M059J (cell line): ENCODE measurements at places on chromosomes 2 and 18.

DNA sequence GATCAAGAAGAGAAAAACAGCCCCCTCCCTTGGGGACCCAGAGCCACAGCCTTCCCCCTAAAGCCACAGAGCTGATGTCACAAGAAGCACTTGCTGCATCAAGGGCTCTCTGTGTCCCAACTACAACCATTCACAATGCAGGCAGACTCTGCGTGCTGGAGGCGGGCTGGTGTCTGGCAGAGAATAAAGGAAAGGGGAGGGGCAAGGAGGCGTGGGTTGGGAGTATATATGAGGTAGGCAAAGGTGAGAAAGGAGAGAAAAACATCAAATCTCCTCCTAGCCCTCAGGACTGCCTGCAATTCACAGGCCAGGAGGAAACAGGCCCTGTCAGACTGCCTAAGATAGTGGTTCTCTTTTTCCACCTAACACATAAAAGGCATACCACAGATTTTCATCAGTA lies 48.8 kb upstream of the IHH start:
- DNase-seq, result no peak

- DNase-seq, result no peak
These were observed 155.3 kb downstream of the BABAM2 start for GRCh38 chr2:28045676-28046351.

DNA sequence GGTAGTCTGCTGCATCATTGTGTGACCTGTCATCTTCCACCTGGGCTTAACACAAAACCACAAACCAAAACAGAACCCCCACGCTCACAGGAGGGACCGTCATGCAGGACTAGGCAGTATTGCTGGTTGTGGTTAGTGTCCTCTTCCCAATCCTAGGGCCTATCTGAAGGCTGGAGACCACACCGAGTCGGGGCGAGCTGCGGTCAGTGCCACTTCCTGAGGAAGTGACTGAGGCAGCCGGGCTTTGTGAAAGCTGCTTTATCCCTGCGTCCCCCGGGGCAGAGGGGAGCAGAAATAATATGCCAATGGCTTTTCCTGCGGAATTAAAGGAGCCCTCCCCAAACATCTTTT lies 22.9 kb downstream of the ZNF532 start:
- DNase-seq, result peak; percentile 97

DNA sequence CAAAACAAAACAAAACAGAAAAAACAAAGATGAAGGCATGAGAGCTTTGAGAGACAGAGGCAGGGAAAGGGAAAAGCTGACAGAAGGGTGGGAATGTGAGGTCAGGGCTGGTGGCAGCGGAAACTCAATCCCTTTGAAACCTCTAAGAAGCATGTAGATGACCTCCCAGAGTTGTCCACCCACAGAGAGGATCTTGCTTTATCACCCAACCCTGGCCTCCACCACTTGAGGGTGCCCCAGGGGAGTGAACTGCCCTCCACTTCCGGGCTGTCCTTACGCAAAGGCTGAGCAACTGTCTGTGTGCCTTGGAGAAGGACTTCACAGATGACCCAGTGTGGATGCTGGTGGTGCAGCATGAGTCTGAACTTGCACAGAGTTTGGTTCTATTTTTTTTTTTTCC lies 26.7 kb downstream of the PDCL3 start:
- no peak for DNase-seq

DNA sequence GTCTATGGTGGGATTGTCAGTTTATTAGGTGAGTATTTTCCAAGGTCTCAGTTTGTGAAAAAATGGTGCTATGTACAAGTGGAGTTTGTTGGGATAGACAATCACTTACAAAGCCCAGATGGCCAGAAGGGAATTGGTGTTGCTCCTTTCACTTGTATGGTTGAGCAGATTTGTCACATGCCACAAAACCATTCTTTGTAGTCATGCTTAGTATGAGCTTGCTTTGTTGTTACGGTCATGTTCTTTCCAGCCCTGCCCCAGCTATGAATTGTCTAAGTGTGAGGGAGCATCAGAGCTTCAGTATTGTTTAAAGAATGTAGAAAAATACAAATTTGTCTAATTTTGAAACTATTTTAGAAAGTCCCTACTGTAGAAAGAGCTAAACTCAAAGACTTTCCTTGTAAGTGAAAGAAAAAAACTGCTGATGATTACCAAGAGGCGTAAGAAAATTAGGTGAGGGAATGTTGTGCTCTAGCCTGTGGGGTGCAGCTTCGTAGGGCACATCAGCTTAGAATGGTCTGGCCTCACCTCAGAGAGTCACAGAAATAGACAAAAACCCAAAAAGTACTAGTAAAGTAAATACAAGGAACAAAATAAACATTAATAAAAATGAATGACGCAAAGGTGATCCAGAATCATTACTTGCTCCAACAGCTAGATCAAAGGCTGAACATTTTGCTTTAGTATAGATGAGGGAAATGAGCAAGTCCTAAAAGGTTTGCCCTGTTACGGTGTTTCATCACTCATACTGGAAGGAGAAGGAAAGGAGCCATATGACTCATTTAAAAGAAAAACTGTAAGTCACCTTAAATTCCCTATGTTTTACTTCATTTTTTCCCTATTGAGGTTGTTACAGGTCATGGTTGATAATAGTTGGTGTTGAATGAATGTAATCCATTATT lies 9.2 kb downstream of the TGIF1 start:
- peak; percentile 71 for DNase-seq

DNA sequence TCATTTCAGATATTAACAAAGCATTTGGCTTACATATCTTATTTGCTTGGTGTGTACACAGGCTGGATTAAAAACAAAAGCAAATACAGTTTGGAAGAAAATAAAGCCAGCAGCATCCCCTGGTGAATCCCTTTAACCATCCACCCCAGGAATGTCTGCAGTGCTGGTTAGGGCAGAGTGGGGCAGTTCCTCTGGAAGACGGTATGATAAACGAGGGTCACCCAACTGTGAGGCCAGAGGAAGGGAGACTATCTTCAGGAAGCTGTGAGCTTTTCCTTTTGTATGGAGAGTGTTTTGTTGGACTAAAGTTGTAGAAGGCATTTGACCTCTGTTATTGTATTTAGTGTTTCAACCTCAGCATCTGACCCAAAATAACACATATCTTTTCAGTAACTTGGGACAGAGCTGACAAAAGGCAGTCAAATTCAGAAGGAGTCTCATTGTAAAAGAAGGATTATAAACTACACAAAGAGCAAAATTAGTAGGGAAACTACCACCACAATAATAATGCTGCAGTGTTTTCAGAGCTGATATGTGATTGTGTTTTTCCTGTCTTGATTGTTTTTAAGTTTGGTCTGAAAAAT lies 159.1 kb downstream of the FMNL2 start:
- no peak for DNase-seq

DNA sequence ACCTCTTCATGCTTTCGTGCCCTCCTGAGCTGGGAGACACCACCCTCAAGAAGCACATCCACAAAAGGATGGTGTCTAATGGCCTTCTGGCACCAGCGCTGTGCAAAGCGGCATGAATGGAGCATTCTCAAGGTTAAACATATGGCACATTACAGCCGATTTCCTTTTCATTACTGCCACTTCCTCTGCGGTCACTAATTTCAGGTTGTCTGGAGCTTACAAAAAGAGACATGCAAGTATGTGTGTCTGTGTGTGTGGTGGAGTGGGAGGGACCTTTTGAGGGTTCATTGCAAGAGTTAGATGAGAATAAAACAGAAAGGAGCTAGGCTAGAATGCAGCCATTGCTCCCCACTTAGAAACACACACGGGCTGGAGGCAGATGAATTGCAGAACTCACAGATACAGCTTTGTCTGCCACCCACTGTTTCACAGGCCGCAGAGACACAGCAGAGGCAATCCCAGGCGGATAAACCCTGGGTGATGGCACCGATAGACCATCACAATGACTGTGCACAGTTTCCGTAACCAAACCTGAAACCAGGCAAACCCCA lies 76.0 kb downstream of the TGIF1 start:
- DNase-seq, result peak; percentile 51

DNA sequence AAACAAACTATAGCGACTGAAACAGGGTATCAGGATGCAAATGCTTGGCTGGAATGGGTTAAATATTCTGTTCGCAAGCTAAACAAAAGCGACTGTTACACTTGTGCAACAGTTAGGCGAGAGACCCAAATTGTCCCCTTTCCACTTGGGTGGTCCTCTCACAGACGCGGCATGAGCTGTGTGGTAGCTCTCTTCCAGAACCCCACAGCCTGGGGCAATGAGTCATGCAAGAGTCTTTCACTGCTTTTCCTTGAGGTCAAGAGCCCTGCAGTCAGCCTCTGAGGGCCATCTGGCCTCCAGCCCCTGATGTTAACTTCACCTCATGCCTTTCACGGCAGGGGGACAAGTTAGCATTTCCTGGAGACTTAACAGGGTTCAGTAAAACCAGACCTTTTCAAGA lies 25.7 kb downstream of the SULT1C4 start:
- DNase-seq, result peak; percentile 84

- DNase-seq, result no peak
These were observed 954 bp downstream of the RAPGEF4 start for GRCh38 chr2:172736424-172737174.

DNA sequence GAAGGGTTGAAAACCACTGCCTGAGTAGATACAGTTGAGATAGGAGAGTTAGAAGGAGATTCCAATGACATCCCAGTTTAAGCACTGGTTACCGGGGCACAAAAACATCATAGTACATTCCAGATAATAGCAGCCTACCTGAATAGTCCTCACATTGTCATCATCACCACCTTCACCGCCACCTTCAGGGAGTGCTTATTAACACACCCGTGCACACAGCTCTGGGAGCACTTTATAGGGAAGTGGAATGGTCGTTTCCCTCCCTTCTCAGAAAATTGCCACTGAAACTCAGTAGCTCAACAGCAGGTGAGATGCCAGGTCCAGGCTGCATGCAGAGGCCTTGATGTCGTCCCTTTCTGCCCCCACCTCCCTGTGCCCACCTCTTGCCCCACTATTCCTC lies 8.2 kb downstream of the SERPINB7 start:
- peak; percentile 14 for DNase-seq

DNA sequence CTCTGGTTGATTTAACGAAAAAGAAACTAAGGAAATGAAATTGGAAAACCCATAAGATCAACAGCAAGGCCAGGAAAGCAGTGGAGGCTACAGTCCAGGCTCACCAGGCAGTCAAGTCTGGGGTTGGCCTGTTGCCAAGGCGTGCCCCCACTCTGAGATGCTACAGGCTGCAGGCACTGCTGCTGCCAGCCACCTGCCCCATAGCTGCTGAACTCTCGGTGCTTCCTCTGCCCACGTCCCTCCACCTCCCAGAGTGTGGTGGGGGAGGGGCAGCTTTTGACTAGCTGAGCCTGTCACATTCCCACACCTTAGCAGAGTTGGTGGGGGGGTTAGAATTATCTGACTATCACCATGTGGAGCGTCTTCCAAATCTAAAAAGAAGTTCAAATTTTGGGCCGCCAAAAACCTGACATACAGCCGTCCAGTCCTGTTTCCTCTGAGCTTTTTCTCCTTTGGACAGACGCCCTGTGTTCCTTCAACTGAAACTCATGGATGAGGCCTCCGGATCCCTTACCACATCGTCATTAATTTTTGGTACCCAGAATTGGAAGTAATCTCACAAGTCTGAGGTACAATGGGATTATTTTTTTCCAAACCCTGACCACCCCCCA lies 3.9 kb upstream of the SH3RF3 start:
- DNase-seq, result peak; percentile 44

DNA sequence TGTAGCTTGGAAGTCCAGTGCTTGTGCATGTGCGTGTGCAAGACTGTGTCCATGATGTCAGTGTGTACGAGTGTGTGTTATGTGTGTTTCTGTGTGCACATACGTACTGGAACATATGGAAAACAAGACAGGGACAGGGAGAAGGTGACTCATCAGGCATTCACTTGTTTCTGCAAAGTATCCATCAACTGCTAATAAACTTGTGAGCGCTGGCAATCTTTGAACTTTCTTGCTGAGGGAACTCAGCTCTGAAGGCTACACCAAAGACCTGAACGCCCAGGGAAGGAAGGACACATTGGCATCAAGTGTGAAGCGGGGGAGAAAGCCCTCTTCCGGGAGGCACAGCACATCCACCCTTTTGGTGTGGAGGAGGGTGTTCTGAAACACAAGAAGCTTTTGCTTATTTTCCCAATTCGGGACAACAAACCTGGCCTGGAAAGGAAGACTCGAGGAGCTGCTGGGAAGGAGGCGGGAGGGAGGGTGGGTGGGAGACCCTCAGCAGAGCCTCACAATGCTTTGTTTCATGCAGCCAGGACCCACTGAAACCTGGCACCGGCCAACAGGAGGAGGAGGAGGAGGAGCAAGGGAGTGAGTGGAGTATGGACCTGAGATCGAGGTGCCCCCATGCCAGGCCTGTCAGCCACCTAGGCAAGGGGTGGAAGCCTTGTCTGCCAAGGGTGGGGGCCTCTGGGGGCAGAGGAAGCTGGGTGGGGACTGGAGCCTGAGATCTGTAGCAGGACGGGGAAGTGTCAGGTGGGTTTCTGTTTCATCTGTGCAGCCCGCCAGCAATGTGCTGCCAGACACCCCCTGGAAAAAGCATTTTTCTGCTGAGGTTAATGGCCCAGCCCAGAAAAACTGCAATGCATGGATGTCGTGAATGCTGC lies 26.8 kb downstream of the SMAD7 start:
- peak; percentile 83 for DNase-seq

DNA sequence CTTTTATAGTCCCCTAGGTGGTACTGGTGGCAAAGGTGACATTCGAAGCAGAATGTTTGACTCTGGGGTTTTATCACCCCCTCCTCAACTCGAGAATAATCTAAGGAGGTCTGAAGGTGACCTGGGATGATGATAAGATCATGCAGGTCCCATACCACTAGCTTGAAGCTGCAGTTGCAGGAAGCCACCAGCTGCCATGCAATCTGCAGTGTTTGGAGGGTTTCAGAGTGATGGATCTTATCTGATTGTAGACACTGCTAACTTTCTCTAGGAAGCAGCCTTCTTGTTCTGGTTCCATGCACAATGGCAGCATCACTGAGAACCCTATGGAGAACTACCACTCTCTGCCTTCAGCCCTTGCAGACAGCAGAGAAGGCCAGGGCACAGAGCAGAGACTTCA lies 59.4 kb upstream of the LRPPRC start:
- no peak for DNase-seq

DNA sequence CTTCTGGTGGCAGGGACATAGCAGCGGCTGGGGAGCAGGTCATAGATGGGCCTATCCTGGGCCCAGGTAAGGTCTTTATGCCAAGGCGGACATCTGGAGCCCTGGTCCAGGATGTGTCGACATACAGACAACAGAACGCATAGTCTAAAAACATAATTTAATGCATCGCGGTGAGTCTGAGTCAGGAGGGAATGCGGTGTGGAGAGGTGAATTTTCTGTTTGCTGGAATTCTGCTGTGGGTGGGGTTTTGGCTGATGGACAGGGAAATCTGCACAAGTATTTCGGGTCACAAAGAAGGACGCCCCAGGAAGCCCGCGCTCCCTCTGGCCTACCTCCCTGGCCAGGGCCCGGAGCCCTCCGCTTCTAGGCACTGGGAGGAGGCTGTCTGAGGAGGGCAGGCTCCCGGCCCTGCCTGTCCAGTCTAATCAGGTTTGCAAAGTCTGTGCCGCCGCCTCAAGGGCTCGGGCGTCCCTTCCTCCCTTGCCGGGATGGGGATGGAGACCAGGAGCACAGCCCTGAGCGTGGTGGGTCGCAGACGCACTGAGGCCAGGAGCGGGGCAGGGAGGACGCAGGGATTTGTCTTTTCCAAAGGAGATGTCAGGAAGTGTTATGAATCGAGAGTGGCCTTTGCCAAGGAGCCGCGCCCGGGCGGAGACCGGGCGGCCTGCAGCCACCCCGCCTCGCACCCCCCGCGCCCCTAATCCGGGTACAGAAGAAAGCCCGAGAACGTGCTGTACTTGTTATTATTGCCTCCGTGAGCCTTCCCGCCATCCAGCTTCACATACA lies 2.3 kb downstream of the C1QL2 start:
- no peak for DNase-seq

GRCh38 chr18:47619771-47620448 lies 310.5 kb downstream of the SMAD2 start:
- DNase-seq, result no peak
